ENCODE measurements at places on chromosomes 4 and X.

DNA sequence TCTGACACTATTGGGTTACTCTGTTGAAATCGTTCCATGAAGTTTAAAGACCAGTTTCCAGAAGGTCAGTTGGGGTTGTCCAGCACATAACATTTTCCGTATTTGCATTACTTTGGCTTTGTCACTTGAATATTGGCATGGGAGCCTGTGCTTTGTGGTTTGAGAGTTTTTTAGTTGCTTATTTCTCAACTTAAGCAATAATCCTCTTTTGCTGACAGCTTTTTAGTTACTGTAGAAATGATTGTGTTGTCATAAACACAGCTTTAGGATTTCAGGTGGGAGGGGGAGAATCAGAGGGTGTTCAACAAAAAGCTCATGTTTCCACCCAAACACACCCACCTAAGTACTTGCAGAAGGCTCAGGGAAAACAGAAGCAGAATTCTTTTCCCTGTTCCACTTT is 210.7 kb upstream of the TLL1 start:
- DNase-seq: no peak
- H3K27ac ChIP-seq: no peak overlapping the region
- H3K36me3 ChIP-seq: no peaks in the 10 kb centered on the region
- H3K27me3 ChIP-seq: no peaks in the 10 kb centered on the region
- no peak overlapping the region for H3K4me3 ChIP-seq
- no peaks in the 10 kb centered on the region for H3K4me1 ChIP-seq

- H3K36me3 ChIP-seq: no peaks in the 10 kb centered on the region
- H3K27me3 ChIP-seq: no peaks in the 10 kb centered on the region
- no peak for DNase-seq
- H3K27ac ChIP-seq: no peak overlapping the region
- H3K4me1 ChIP-seq: no peaks in the 10 kb centered on the region
These were observed 69.9 kb downstream of the USP38 start for GRCh38 chr4:143254491-143255226.

DNA sequence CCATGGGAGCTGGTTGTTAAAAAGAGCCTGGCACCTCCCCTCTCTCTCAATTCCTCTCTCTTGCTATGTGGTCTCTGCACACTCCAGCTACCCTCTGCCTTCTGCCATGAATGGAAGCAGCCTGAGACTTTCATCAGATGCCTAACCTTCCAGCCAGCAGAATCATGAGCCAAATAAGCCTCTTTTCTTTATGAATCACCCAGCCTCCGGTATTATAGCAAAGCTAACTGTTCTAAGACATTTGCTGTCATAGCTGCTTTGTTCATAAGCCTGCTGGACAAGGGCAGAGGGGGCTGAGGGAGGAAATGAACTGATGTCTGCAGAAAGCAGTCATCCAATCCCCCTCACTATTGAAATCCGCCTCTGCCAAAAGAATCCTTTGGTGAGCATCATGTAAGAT is 196.7 kb downstream of the ZNF330 start:
- H3K4me3 ChIP-seq: no peak overlapping the region
- no peak for DNase-seq
- H3K27me3 ChIP-seq: no peaks in the 10 kb centered on the region
- H3K4me1 ChIP-seq: no peaks in the 10 kb centered on the region

DNA sequence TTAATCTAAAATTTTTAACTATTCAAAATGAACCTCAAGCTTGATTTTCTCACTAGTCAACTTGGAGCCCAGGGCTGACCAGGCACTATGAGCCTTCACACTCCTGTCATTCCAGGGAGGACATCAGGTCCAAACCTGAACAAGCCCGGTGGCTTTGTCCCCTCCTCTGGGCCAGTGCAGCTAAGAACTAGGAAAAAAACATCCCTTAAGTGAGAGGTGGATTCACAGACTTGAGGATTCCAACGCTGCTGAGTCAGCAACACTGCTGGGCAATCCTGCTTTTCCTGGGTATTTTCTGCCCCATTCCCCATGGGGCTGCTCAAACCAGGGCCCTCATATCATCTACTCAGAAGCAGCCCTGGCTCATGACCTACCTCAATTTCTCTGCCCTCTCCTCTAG is 4.0 kb downstream of the RNF212 start:
- no peaks in the 10 kb centered on the region for H3K36me3 ChIP-seq
- DNase-seq: no peak
- peaks cover 6% of the 10 kb centered on the region for H3K27me3 ChIP-seq

GRCh38 chr4:109703664-109704361 is 568 bp upstream of the CASP6 start:
- H3K4me1 ChIP-seq: peaks cover 19% of the 10 kb centered on the region
- peak overlapping the region; percentile 90 for H3K27ac ChIP-seq
- peak overlapping the region; percentile 69 for H3K4me3 ChIP-seq
- DNase-seq: no peak

DNA sequence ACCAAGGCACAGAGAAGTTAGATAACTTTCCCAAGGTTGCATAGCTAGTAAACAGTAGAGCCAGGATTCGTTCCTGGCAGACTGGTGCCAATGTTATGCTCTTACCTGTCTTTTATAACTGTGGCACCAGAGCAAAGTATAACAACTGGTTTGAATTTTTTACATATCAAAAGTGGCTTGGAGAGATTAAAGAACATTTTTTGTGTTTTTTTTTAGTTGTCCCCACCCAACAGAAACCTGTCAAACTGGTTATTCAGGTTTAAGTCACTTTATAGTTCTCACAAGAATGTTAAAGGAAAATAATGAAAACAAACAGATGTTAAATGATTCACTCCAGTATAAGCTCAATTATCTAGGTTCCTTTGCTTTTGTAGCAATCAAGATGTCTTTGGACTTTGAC is 15.6 kb upstream of the FAM47E start:
- H3K4me3 ChIP-seq: no peak overlapping the region
- H3K36me3 ChIP-seq: no peaks in the 10 kb centered on the region
- H3K27ac ChIP-seq: no peak overlapping the region
- H3K27me3 ChIP-seq: no peaks in the 10 kb centered on the region
- no peaks in the 10 kb centered on the region for H3K4me1 ChIP-seq
- no peak for DNase-seq

DNA sequence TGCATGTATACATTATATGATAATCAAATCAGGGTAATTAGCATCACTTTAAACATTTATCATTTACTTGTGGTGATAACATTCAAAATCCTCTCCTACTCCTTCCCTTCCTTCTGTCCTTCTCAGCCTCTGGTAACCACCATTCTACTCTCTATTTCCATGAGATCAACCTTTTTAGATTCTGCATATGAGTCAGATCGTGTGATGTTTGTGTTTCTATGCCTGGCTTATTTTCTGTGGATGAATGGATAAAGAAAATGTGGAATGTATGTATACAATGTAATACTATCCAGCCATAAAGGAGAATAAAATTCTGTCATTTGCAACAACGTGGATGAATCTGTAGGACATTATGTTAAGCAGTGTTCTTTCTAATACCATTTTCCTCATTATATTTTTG is 123.9 kb downstream of the NAA11 start:
- DNase-seq: no peak
- H3K27me3 ChIP-seq: no peaks in the 10 kb centered on the region

- no peaks in the 10 kb centered on the region for H3K27me3 ChIP-seq
- no peak overlapping the region for H3K27ac ChIP-seq
- H3K4me3 ChIP-seq: no peak overlapping the region
- no peaks in the 10 kb centered on the region for H3K36me3 ChIP-seq
- DNase-seq: no peak
These were observed 6.2 kb downstream of the CLCN3 start for GRCh38 chr4:169626331-169627282.

DNA sequence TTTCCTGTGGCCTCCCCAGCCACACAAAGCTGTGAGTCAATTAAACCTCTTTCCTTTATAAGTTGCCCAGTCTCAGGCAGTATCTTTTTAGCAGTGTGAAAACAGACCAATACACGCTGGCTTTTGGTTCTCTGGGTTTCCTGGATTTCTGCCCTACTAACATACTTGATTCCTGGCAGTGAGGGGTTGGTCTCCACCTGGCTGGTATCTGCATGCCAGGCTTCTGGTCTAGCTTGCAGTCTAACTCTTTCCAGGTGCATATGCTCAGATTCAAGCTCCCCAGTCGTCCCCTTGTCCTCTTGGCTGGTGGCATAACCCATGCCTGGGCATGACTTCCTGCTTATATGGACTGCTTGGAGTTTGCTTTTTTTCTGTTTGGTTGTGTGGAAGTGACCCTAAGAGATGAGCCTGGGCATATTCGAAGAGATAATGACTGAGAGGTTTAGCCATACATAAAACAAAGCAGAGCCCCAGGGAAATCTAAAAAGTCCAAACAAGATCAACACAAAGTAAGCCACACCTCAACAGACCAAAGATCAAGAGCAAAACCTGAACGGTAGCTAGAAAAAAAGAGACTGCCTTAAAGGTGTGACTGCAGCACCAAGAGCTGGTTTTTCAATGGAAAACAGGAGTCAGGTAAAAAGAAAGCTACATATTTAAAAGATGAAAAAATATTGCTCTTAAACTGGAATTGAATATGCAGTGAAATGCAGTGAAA is 102.1 kb upstream of the STS start:
- H3K4me3 ChIP-seq: no peak overlapping the region
- H3K27me3 ChIP-seq: no peaks in the 10 kb centered on the region
- H3K36me3 ChIP-seq: peaks cover 16% of the 10 kb centered on the region
- H3K27ac ChIP-seq: no peak overlapping the region

DNA sequence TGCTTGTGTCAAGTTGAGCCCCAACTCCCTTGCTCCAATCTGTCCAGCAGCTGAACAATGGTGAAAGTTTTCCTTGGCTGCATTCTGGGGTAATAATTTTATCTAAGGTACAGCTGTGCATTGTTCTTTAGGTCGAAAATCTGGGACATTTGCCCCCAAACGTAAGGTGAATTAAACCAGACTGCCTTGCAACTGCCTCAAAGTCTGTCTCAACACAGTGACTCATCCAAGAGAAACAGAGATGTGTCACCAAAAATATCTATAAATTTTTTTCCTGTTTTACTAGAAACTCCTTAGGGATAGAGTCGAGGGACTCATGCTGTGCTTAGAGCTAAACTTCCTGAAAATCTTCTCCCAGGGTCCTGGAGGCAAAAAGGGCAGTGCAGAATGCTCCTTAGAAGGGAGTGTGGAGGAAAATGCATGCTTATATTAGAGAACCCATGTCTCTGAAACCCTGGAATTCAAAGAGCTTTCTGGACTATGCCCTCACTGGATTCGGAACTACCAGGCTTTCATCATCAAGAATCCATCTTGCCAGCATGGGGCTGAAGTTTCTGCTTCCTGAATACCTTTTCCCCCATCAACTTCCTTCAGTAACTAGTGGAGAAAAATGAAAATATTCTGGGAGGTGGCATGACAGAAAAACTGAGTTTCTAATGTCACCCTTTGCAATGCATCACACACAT is 115.7 kb downstream of the PALLD start:
- H3K27me3 ChIP-seq: no peaks in the 10 kb centered on the region
- DNase-seq: no peak
- H3K36me3 ChIP-seq: no peaks in the 10 kb centered on the region
- no peaks in the 10 kb centered on the region for H3K4me1 ChIP-seq
- H3K27ac ChIP-seq: no peak overlapping the region

DNA sequence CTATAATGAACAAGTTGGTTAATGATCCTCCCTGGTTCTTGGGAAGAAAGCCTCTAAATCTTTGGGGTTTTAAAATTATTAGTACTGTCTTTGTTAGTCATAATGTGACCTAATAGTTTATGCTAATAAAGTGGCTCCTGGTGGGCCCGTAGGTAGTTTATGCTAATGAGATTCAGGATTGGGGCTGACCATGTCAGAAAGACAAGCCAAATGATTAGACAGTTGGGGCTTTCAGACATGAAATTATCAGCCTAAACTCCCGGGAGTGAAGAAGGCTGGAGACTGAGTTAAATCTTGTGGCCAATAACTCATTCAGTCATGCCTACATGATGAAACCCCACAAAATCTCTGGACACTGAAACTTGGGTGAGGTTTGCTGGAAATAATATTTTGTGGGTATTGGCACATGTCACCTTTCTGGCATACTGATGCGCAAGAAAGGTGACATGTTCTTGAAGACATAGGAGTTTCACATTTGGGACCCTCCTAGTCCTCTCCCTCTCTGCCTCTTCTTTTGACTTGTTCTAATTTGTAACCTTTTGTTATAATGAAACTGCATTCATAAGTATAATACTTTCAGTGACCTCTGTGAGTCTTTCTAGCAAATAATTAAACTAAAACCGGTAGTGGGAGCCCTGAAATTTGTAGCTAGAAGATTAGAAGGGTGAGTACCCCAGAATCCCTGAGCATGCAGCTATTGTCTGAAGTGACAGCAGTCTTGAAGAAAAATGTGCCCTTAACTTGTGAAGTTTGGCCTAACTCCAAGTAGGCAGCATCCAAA is 196.8 kb upstream of the FSTL5 start:
- H3K27ac ChIP-seq: no peak overlapping the region
- DNase-seq: no peak
- H3K4me3 ChIP-seq: no peak overlapping the region
- H3K4me1 ChIP-seq: no peaks in the 10 kb centered on the region
- H3K36me3 ChIP-seq: no peaks in the 10 kb centered on the region
- no peaks in the 10 kb centered on the region for H3K27me3 ChIP-seq

DNA sequence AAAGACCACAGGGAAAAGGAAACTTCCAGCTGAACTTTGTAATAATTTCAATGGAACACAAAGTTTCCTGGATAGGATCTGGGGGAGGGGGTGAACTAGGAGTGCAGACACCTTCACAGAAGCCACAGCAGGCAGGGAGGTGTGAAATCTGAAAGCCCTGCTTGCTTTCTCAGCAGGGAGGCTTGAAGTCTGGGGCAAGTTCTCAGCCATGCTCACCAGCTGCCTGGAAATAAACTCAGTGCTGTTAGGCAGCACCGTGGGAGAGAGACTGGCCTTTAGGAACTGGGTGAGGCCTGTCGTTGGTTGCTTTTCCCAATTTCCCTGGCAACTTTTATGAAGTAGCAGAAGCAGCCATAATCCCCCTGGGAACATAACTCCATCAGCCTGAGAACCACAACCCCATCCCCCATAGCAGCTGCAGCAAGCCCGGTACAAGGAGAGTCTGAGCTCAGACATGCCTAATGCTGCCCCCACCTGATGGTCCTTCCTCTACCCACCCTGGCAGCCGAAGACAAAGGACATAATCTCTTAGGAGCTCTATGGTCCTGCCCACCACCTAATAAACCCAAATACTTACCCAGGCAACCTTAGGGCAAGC is 39.2 kb upstream of the NMU start:
- H3K27me3 ChIP-seq: no peaks in the 10 kb centered on the region
- no peaks in the 10 kb centered on the region for H3K36me3 ChIP-seq
- DNase-seq: no peak
- no peak overlapping the region for H3K27ac ChIP-seq
- no peak overlapping the region for H3K4me3 ChIP-seq

DNA sequence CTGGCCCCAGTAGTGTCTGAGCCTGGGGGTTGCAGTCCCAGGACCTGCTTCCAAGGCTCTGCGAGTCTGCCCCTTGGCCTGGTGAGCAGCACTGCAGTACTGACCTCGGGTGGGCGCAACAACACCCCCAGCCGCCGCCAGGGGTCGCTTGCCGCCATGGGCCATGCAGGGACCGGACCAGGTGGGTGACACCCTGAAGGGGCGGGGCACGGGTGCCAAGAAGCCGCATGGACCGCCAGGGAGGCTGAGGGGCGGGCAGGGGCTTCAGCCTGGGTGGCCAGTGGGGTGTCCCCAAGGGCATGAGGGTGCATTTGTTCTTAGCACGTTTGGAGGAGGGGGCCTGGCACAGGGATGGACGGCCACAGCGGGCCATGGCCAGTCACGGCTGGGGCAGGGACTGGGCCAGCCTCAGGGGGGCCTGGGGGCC is 25.0 kb downstream of the TACC3 start:
- H3K36me3 ChIP-seq: peaks cover 32% of the 10 kb centered on the region
- H3K27ac ChIP-seq: no peak overlapping the region
- peaks cover 16% of the 10 kb centered on the region for H3K4me1 ChIP-seq

- H3K27ac ChIP-seq: no peak overlapping the region
- H3K36me3 ChIP-seq: no peaks in the 10 kb centered on the region
- H3K4me1 ChIP-seq: no peaks in the 10 kb centered on the region
- no peak for DNase-seq
- no peaks in the 10 kb centered on the region for H3K27me3 ChIP-seq
- no peak overlapping the region for H3K4me3 ChIP-seq
These were observed 113.6 kb downstream of the MID1 start for GRCh38 chrX:10506781-10507180.

Measured in spleen (tissue), 13 donors.